ENCODE measurements at places on chromosomes 3 and 15. TPM values are rescaled to one million over a fixed set of nuclear protein-coding genes. Genes with fewer than 3 reads are reported as not detected.
A peak's percentile ranks its signal among the peaks of the same experiment; 100 is the strongest.

GRCh38 chr3:185070491-185071286 lies 82.2 kb downstream of the C3orf70 start:
- DNase-seq, result no peak

DNA sequence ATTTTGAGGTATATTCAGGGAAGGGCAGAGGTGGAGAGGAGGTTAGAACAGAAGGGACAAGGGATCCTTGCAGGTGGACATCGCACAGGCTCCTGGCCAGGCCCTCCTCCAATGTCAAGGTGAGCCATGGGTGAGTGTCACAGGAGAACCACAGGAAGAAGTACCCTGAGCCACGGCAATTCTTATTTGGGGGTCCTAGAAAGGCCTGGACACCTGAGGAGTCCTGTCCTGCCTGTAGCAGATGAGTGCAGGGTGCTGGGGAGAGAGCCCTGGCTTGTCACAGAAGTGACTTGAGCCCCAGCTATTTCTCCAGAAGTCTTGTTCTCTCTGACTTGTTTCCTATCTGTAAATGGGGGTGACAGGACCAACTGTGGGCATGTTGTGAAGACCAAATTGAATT lies 4.3 kb downstream of the SLC6A20 start:
- no peak for DNase-seq

PAQR5 gene
- total RNA-seq, result not detected

- no peak for DNase-seq
Observed at GRCh38 chr3:62319570-62320243, 53.6 kb downstream of the FEZF2 start.

CKMT1A gene
- total RNA-seq, result 0.38 TPM

DNA sequence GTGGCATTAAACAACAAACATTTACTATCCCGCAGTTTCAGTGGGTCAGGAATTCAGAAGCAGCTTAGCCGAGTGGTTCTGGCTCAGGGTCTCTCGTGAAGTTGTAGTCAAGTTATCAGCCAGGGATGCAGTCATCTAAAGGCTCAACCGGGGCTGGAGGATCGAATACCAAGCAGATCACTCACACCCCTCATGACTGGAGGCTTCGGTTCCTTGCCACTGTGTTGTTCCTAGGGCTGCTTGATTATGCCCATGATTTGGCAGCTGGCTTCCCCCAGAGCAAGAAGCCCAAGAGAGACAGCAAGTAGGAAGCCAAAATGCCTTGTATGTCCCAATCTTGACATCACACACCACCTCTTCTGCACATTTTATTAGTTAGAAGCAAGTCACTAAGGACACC lies 33.9 kb upstream of the CDCP1 start:
- DNase-seq, result no peak

GRCh38 chr3:196998966-196999760 lies 30.5 kb downstream of the MELTF start:
- no peak for DNase-seq

DNA sequence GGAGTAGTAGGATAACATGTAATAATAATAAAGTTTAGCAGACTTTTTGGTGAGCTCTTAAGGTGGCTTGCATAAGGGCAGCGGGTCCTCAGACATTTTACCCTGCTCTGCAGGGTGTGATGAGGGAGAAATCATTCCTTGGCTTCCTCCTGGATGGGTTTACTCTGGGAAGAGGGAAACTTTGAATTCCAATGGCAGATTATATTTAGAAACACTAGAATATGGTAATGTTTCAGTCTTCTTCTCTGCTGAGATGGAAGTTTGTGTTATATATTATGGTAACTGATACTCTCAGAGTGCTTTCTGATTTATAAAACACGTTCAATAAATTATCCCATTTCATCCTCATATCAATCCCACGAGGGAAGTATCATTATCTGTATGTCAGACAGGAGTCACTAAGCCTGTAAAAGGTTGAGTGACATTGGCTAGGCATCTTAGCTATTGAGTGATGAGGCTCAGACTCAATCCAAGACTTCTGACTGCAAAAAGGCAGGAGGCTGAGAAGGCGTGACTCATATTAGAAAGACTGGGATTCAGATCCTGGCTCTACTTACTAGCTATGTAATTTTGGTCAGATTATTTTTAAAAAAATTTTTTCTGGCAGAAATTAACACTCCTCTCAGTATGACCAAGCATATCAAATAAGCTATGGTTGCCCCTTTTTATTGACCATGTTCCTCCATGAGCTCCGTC lies 19.3 kb downstream of the PDIA5 start:
- DNase-seq, result no peak

GRCh38 chr15:95880630-95881029 lies 449.9 kb upstream of the NR2F2 start:
- no peak for DNase-seq

- no peak for DNase-seq
Observed at GRCh38 chr3:72973031-72973723, 23.4 kb upstream of the PPP4R2 start.

GRCh38 chr3:53259427-53260259 lies 3.8 kb upstream of the TKT start:
- DNase-seq, result no peak

- no peak for DNase-seq
Observed at GRCh38 chr15:72368899-72369298, 6.9 kb downstream of the HEXA start.

GRCh38 chr3:64295594-64295993 lies 70.3 kb upstream of the PRICKLE2 start:
- no peak for DNase-seq

TGFBR2 gene
- total RNA-seq, result 49.1 TPM

TRPM7 gene
- 38.8 TPM for total RNA-seq

GOLGA6L10 gene
- 2.5 TPM for total RNA-seq

DNA sequence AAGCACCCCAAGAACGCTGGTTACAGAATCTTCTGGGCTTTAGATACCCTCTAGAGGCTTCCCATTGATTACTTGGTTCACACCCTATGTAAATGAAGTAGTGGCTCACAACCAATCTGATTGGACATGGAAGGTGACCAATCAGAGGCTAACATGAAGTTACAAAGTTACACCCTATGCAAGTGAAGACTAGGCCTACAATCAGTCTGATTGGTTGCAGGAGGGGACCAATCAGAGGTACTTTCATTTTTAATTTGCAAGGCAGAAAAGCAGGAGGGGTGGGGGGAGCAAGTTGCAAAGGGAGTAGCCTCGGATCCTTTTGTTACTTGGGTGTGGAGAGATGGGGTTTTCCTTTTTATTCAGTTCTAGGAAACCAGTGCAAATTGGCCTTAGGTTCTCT lies 11.1 kb upstream of the RTP2 start:
- DNase-seq, result peak; percentile 26

DYNC1LI1 gene
- 31.0 TPM for total RNA-seq

DNA sequence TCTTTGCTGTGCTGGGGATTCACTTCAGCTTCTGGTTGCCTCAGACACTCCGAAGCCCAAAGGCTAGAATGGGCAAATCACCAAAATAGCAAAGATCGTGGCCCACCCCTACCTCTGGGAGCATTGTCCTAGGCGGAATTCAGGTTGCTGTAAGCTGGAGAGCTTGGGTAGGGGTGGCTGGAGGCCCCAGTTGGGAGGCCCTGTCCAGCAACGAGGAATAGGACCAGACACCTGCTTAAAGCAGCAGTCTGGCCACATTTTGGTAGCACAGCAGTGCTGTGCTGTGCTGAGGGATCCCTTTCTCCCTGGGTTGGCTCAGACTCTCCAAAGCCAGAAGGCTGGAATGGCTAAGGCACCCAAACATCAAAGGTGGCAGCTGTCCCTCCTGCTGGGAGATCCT lies 99.3 kb downstream of the CLDN1 start:
- DNase-seq, result no peak

AMT gene
- total RNA-seq, result 2.5 TPM

- DNase-seq, result no peak
Observed at GRCh38 chr3:99776516-99777209, 41.0 kb upstream of the CMSS1 start.

DNA sequence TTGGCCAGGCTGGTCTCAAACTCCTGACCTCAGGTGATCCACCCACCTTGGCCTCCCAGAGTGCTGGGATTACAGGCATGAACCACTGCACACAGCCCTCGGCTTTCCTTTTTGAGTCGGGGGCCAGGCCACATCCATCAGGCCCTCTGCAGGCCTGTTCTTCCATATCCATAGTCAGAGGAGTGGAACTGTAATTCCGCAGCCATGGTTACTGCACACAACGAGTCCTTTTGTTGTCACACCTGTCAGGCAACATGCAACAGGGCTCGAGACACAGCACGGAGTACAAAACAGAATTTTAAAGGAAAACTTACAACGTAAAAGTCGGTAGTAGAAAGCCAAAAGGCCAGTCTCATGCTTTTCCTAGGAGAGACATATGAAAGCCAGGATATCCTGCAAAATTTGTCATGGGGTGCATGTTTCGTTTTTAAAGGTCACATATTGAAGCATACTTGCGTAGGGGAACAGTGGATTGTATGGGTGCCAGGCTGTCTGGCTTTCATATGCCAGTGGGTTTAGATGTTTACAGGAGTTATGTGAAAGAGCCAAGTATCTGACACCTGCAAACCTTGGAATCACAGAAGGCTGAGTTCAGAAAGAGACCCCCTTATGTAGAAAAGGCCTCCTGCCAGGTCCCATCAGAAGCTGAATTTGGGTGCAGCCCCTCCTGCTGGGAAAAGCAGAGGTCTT lies 63.2 kb upstream of the LPP start:
- no peak for DNase-seq

IMPG2 gene
- total RNA-seq, result 0.13 TPM

LINGO1 gene
- not detected for total RNA-seq

GRCh38 chr3:158379517-158379916 lies 191.5 kb upstream of the MLF1 start:
- DNase-seq, result no peak

All from activated CD8-positive, alpha-beta T cell treated with anti-CD3 and anti-CD28 coated beads for 36 hours (primary cell).